H7 (cell line): ENCODE measurements at places on chromosomes 12 and 14.

DNA sequence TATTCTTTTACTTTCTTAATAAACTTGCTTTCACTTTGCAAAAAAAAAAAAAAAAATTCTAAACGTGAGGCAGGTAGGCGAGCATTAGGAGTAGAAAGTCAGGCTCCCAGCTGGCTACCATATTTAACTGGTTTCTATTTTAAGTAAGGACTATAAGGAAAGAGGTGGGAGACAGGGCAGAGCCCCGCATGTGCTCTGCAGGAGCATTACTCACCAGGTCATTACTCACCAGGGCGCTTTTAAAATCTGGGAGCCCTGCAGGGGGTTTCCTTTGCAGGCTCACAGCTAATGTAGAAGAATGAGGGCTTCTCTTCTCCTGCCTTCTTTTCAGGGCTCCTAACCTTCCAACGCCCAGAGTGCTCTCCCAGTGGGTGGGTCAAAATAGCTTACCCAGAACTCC is 14.0 kb upstream of the DPF3 start:
- no peak for DNase-seq

GRCh38 chr12:70721656-70722357 is 84.6 kb upstream of the PTPRB start:
- DNase-seq: no peak

- no peak for DNase-seq
Measured at GRCh38 chr14:68547305-68548193, 245.3 kb downstream of the ZFP36L1 start.

- DNase-seq: no peak
Measured at GRCh38 chr12:28893856-28894255, 255.2 kb upstream of the FAR2 start.

DNA sequence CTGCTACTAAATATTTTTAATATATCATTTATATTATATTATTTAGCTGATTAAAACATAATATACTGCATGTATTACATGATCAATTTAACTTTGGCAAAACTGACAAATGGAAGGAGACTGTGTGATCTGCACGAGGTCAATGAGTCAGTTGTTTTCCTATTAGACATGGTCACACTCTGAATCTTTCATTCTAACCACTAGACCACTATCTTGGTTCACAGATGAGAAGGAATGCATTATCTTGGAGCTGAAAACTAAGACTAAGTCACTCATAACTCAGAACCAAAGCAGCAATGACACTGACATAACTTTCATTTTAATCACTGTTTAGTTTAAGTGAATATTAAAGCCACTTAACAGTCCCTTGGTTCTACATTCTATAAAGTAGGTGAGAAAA is 37.4 kb downstream of the GNPTAB start:
- no peak for DNase-seq

DNA sequence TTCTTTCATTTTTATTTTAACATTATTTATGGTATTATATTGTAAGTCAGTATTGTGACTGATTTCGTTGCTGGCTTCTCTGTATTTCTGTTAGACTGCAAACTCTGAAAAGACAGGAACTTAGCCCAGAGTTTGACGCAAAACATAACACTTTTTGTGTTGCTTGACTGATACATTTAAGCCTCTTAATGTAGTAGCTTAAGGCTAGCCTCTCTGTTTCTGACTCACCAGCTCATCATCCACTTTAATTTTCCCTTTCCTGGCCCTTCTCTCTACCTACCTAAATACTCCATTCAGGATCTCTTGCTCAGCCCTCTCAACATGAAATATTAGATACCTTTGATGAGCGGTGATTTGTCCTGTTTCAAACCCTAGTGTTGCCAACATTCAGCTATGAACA is 420.6 kb downstream of the LRFN5 start:
- DNase-seq: no peak

- DNase-seq: no peak
Measured at GRCh38 chr12:116813271-116814041, 67.8 kb downstream of the HRK start.

DNA sequence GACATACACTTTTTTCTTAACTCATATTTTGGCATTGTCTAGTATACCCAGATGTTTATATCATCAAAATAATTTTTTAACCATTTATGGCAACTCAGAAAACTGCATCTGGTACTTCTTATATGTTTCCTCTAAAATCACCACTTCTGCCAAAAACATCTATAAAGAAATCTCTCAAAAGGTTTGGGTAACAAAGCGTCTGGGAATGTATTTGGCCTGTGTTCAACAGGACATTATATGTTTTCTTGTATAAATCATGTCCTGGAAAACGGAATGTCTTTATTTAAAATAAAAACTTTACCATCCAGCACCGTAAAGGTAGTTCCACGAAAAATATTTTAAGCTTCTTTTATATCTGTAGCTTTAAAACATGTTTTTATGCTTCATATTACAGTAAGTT is 36.1 kb upstream of the FBLN5 start:
- no peak for DNase-seq
